ENCODE measurements at places on chromosomes 16 and 17. TPM values are rescaled to one million over a fixed set of nuclear protein-coding genes. Genes with fewer than 3 reads are reported as not detected.

GRCh38 chr16:83906683-83907082, 7.8 kb downstream of the MLYCD start:
- DNase-seq = no peak

GRCh38 chr17:45302649-45303173, 14.1 kb downstream of the MAP3K14 start:
- DNase-seq = peak; percentile 45

DNA sequence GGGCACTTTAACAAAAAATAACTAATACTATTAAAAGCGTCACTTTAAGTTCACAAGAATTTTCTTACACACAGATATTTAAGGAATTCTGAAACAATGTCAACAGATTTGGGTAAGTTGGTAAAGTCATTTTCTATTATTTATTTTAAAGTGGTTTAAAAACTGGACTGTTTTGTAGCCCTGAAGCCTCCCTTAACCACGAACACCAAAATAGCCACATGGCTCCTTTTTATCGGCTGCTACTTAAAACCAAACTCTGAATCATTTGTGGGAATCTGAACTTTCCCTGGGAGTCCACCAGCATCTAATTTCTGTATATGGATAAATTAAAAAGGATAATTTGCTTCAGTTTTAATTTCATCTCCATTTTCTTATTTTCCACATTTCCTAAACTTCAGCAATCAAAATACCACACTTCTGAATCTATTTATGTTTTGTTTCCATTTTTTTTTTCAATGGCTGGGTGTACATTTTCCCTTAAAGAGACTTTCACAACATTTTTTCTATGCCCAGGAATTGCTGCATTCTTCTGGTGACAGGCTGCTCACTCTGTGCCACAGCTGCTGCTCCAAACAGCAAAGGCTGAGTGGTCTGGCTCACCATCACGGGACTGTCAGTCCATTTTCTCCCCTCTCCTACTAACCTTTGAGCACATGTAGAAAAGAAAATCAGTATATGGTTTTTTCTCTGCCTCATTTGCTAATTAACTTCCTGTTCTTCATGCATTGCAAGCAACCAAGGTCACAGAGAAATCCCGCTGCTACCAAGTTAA, 255.5 kb upstream of the KCNJ16 start:
- no peak for DNase-seq

DNA sequence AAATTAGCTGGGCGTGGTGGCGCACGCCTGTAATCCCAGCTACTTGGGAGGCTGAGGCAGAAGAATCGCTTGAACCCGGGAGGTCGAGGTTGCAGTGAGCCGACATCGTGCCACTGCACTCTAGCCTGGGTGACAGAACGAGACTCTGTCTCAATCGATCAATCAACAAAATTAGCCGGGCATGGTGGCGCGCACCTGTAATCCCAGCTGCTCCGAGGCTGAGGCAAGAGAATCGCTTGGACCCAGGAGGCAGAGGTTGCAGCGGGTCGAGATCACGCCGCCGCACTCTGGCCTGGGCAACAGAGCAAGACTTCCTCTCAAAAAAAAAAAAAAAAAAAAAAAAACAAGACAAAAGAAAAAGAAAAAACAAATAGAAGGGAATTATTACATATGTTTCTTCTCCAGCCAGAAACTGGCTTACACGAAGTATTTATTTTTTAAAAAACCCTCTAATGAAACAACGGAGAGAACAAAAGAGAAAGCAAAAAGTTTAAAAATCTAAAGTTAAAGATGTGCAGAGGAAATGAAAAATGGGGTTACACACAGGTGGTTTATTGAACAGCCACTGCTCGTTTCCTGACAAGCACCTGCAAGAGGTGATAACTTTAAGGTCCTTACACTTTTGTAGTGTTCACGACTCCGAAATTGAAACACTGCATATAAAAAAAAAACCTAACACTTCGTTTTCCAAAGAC, 1.4 kb downstream of the SYNRG start:
- no peak for DNase-seq

- DNase-seq = no peak
Measured at GRCh38 chr16:85653290-85653891, 35.4 kb downstream of the GINS2 start.

DNA sequence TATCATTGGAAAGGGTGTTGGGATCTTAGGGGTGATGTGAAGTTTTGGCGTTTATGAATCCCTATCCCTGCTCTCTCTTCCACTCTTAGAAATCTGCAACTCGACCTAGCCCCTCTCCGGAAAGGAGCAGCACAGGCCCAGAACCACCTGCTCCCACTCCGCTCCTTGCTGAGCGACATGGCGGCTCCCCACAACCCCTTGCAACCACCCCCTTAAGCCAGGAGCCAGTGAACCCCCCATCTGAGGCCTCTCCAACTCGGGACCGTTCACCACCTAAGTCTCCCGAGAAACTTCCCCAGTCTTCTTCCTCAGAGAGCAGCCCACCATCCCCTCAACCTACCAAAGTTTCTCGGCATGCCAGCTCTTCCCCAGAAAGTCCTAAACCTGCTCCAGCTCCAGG, 9.0 kb downstream of the SRRM2 start:
- no peak for DNase-seq

- no peak for DNase-seq
Measured at GRCh38 chr16:79190542-79190941, 410.0 kb downstream of the MAF start.

DNA sequence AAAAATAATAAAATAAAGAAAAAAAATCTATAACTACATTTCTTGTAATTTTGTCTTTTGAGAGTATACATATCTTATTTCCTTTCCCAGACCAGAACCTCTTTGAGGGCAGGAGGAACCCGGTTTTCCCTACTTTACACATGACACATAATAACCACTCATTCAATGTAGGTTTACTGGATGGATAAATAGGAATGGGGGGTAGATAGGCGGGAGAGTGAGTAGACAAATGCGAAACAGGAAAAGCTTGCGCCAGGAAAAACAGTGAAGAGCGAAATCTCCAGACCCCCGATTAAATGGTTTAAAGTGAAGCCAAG, 515 bp upstream of the GOSR2 start:
- no peak for DNase-seq

GRCh38 chr17:79191270-79191934, 116.8 kb downstream of the ENGASE start:
- no peak for DNase-seq

DNA sequence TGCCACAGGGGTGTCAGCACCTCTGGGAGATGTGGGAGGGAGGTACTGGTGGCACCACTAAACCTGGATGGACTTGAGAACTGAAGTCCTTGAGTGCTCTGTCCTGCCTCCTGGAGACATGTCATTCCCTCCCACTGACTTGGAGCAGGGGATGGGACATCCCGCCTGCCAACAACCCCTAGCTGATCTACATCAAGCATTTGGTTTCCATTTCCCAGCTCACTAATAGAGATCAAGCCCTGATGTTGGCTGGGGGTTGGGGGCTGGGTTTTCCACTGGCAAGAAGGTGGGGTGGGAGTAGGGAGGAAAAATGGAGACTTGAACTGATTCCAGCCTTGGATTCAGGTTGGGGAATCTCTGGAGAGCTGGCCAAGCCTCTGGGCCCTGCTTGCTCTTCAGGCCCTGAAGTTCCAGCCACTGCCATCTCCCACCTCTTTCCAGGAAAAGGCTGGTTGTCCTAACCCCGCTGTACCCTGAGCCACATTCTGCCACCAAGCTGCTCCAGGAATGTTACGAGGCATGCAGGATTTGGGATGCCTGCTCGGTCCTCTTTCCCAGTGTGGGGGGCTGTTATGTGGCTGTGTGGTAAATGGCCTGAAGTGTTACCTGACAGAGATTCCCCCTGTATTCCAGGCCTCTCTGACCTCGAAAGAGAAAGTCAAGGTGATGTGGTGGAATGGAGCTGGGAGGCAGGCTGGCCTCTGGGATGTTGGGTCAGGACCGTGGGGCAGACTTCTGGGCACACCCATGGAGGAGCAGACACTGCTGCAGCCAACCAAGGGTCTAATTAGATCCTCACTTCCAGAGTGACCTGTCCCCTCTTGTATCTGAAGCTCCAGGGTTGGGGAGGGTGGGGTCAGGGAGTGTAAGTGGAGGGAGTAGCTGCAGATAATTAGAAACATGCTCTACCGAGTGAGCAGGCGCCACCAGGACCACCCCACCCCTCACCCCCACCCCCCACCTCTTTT, 16.7 kb downstream of the IGFBP4 start:
- DNase-seq = no peak

DNA sequence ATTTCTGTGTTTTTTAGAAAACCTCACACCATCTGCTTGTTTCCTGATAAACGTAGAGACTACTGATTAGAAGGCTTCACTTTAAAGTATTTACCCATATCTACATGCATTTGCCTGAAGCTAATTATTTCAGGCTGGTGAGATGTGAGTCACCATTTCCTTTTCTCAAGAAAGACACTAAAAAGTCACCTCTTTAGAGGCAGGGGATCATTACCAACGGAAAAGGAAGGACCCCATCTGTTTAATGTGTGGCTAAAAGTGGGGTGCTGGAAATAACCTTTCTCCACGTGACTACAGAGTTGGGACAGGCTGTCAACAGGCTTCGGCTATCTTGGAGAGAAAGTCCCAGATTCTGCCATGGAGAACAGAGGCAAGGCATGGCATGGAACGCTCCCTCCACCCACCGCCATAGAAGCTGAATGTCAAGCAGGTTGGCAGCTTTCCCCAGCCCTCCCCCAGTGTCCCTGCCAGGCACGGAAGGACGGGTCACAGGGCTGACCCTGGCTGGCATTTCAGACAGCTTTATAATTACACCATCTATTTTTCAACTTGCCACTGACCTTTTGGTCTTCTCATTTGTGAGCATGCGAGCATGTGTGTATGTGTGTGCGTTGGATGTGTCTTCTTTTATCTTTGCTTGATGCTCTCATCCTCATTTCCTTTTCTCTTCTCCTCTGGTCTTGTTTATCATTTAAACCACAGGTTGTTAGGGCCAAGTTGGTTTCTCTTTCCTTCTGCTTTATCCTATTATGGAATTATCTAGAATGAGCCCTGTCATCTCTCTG, 157.0 kb downstream of the CPPED1 start:
- peak; percentile 37 for DNase-seq

DNA sequence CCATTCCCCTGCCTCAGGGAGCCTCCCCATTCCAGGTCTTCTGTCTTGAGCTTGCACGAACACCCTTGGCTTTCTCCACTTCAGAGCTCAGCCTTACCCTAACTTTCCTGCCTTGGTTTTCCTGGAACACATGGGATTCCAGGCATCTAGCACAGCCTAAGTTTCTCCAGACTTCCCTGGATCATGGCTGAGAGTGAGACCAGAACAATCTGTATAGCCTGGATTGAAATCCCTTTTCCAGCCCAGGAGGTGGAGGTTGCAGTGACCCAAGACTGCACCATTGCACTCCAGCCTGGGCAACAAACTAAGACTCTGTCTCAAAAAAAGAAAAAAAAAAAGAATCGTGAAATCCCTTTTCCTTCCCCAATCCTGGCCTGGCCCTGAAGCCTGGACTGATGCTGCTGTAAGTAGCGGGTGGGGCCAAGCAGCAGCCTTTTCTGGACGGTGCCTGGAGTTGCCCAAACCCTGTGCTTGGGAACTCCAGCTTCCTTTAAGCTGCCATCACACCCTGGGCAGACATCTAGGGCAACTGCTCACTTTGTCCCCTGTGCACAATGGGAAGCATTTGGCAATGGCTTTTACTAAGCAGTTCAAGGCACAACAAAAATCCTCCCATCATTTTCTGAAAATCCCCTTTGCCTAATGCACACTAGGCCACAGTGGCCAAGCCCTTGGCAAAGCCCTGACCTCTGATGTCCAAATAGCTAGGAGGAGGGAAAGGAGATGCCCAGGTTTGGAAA, 12.0 kb upstream of the SLC16A5 start:
- no peak for DNase-seq

GRCh38 chr16:87323727-87324410, 6.7 kb upstream of the C16orf95 start:
- no peak for DNase-seq

- no peak for DNase-seq
Measured at GRCh38 chr16:49489686-49490320, 116.2 kb downstream of the C16orf78 start.

- DNase-seq = no peak
Measured at GRCh38 chr17:31535581-31535981, 144.1 kb downstream of the RAB11FIP4 start.

DNA sequence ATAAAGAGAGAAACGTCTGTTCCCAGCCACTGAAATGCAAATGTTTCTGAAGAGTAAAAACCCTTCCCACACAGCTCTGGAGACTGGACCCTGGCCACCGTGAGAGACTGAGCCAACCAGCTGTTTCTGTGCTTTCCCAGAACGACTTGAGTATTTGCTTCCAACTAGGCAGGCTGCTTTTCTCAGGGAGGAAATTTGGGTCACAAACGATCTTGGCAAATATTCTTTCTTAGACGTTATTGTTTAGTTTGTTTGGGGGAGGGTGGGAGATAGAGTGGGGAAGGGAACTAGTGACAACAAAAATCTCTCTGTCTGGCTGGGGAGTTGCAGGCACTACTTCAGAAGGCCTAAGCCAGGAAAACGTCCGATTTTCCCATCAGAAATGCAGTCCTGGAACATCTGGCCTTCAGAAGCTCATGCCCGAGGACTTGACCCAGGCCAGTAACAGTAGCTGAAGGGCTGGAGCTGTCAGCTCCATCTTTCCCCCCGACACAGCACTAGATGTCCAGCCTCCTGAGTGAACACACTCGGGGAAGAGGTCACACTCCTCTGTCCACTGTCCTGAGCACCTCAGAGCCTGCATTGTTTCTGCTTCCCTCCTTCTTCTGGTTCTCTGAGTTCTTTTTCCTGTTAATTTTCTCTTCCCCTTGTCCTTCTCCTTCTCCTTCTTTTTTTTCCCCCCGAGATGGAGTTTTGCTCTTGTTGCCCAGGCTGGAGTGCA, 4.0 kb downstream of the CCDC92B start:
- no peak for DNase-seq

GRCh38 chr16:2520097-2520783, at the start of gene AMDHD2:
AMDHD2 (plus strand) TSS chr16:2520371; CDS start chr16:2520459, 88 bp downstream.
- peak; percentile 84 for DNase-seq

- no peak for DNase-seq
Measured at GRCh38 chr16:54847609-54848008, 83.1 kb upstream of the IRX5 start.

DNA sequence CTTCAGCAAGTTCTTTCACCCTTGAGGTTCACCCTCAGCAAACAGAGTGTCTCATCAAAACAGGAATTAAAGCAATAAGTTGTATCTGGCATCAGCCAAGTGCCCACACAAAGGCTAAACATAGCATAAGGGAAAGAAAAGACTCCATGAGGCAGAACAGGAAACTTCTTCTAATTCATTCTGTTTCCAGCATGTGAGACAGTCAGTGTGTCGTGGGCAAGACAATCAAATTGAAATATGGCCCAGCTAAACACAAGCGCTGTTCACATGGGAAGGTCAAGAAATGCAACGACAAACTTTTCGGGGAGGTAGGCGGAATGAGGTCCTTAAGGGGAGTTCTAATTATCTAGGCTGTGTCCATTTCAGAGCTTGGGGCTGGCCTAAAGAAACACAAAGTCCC, 393.4 kb downstream of the HAPSTR1 start:
- no peak for DNase-seq

ITGAD gene
- 0.18 TPM for total RNA-seq

SDR42E1 gene
- 3.9 TPM for total RNA-seq

STX1B gene
- total RNA-seq = 0.57 TPM

CACNA1H gene
- 0.09 TPM for total RNA-seq

CA10 gene
- total RNA-seq = not detected

LPO gene
- total RNA-seq = not detected

SEPTIN1 gene
- total RNA-seq = 173 TPM

WSB1 gene
- 165 TPM for total RNA-seq

CYBA gene
- 233 TPM for total RNA-seq
